ENCODE measurements at places on chromosomes 4 and X.

GRCh38 chr4:16674082-16674481 lies 224.4 kb downstream of the LDB2 start:
- no peak for DNase-seq

DNA sequence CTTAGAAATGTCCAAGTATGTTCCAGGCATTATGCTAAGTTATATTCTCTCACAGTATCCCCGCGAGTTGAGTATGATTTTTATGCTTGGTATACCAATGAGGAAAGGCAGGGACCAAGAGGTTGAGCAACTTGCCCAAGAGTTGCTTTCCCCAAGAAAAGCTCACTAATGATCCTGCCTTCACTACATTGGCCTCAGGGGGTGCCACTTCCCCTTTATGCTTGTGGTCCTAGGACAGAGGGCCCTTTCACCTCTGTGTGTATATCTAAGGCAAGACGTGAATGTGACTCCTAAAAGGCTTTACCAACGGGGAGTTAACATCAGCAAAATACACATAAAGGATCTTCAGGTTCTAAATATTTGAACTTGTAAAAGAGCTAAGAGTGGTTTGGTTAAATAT lies 164.4 kb upstream of the CPEB2 start:
- no peak for DNase-seq

- DNase-seq = no peak
Measured at GRCh38 chr4:182133033-182133432, 110.2 kb upstream of the TENM3 start.

DNA sequence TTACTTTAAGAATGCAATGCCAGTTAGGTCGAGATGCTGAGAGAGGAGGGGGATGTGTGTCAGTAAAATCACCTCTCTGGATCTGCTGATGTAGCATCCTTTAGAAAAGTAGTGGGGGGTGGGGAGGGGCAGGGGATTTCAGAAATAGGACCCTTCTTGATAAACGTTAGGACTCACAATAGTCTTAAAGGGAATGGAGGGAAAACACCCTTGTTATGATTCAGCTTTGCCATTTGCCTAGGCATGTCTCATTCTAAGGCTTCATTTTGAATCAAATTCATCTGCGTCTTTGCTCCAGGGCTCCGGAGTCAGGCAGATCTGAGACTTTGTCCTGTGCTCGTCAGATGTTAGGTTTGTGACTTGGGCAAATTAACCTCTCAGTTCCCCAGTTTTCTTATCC lies 879 bp downstream of the SH2D1A start:
- no peak for DNase-seq

- DNase-seq = no peak
Measured at GRCh38 chr4:113410686-113411085, 350.9 kb downstream of the CAMK2D start.

- no peak for DNase-seq
Measured at GRCh38 chrX:28609917-28610613, 22.8 kb downstream of the IL1RAPL1 start.

DNA sequence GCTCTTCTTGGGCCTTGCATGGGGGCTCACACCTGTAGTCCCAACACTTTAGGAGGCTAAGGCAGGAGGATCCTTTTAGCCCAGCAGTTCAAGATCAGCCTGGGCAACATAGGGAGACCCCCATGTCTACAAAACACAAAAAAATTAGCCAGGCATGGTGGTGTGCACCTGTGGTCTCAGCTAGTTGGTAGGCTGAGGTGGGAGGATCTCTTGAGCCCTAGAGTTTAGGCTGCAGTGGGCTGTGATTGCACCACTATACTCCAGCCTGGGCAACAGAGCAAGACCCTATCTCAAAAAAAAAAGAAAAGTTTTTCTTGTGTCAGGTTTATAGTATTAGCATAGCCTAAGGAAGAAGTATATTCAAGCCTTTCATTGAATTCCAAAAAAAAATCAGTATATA lies 30.8 kb upstream of the FAM241A start:
- no peak for DNase-seq

- DNase-seq = no peak
Measured at GRCh38 chr4:25343671-25344070, 31.1 kb downstream of the ZCCHC4 start.

DNA sequence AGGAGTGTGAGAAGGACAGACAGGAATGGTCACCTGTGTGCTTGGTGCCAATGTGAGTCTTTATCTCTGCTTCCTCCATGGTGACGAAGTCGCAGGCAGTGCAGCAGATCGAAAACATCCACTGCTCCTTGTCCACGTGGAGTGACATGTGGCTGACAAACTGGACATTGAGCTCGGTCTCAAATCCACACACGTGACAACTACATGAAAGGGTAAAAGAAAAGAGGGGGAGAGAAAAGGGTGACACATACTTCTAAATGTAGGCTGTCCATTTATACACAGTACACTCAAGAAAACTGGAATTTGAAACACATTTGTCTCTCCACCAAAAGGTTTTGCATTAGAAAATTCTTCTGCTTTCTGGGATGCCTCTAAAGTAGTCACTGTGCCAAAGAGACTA lies 94.5 kb downstream of the C4orf51 start:
- DNase-seq = no peak

DNA sequence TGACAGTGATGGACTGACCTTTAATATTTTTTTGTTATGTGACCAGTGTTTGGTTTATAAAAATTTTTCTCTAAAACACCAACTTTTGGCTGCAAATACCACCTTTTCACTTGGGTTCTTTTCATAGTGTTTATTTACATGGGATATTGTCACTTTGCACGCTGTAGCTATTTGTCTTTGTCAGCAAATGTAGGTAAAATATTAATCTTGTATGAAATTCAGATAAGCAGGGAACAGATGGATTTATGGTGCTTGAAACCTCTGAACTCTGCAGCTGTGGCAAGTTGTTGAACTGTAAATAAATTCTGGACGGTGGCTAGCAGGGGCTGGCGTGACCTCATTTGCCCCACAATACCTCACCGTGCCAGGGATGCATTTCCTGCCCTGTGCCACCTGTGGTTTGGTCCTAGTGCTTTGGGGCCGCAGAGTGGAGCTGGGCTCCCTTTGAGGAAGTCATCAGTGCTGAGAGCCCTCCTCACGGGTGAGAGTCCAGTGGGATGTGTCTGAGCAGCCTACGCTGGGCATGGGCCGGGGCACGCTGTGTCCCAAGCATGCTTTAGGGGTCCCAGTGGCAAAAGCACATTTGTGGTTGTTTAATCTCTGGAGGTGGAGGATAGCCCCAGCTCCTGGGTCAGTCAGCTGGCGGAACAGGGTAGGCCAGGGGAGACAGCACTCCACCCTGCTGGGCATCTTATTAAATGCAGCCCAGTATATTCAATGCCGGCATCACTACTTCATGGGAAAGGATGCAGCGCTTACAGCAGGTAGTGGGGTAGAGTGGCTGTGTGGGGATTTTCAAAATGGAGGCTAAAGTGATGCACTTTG lies 108.6 kb downstream of the TBL1X start:
- DNase-seq = no peak

DNA sequence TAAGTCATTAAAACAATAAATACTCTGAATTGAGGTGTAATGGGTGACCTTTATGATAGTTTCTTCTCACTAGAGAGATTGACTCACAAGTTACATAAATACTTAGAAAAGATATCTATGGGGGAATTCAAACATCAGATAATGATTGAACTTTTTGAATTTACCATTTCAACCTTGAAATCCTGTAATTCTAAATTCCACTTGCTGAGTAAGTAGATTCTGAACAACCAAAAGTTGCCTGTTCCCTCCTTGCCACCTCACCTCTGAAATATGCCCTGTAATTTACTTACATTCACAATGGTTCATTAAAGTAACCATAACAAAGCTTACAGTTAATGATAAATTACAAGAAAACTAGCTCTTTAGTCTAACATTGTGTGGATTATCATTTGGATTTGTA lies 43.3 kb upstream of the SLC39A8 start:
- DNase-seq = no peak

DNA sequence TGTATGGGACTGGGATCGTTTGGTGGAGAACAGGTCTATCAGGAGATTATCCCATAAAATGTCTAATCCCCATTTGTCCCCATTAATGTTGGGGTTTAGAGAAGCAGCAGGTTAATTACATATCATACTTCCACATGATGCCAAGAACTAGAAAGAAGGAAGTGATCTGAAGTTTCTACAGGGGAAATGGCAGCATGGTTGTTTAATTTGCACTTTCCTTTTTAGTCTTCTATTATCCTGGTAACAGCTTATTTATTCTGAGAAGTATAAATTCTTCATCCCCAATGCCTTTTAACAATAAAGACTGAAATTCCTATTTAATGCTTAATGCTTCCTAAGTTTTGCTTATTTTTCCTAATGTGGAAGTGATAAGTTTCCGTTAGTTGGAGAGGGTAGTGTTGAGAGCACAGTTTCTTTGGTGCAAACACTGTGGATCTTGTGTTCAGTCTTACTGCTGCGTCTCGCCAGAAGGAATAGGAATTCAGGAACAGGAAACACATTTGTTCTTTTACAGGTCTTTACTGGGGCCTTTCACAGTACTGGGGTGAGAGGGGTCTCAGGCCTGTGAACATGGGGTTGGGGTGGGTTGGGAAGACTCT lies 59.5 kb upstream of the TADA2B start:
- no peak for DNase-seq

DNA sequence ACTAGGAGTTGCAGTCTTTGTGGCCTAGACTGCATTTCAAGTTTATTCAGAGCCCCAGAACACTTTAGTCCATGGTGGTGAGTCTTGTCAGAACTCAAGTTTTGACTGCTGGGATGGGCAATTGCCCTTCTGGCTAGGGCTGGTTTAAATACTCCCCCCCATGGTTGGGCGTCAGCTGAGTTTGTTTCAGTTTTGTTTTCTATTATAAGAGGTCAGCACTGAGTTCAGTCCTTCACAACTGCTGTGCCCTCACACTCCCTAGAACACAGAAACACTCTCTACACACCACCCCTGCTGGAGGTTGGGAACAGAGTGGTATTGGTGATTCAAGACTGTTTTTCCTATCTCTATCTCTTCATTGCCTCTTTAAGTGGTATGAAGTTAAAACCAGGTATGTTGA lies 217.0 kb downstream of the GUCY2F start:
- DNase-seq = no peak

DNA sequence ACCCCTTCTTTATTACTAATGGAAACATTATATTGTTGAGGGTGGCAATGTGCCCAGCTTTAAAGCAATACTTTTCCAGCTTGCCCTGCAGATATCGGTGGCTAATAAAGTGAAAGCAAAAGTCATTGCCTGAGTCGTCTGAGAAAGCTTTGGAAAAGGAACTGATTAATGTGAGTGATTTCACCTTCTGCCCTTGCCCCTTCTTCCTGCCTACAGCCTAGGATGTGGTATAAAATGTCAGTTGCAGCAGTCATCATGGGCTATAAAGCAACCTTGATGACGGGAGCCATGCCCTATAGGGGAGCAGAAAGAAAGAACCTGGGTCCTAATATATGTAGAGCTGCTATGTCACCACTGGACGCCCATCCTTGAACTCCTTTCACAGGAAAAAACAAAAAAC lies 132.4 kb upstream of the USP9X start:
- no peak for DNase-seq

DNA sequence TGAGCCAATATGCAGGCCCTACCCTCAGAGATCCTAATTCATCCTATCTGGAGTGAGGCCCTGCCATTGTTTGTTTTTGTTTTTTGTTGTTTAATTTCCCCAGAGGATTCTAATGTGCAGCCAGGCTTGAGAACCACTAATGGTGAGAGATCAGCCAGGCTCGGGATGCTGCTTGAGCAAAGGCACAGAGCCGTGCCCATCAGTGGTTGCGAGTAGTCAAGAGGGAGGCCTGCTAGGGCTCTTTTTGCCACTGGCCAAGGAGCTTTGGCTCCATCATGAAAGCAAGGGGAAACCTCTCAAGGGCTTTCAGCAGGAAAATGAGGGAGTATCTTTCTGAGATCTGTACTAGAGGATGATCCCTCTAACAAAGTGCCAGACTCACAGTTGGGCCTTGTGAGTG lies 2.7 kb downstream of the TCEANC start:
- no peak for DNase-seq

- no peak for DNase-seq
Measured at GRCh38 chr4:8710416-8710815, 117.9 kb downstream of the CPZ start.
